Mesenteric fat pad (tissue), 1 donor: ENCODE measurements at places on chromosomes 11 and 22. TPM values are rescaled to one million over a fixed set of nuclear protein-coding genes. Genes with fewer than 3 reads are reported as not detected.

GRCh38 chr11:2760196-2760871, 60.5 kb upstream of the KCNQ1OT1 start:
- DNase-seq: no peak

AP2A2 gene
- 120 TPM for total RNA-seq

GAL gene
- total RNA-seq: 1.4 TPM

ARFGAP2 gene
- 57.0 TPM for total RNA-seq

GRCh38 chr11:29263971-29264682, 752.7 kb downstream of the KCNA4 start:
- DNase-seq: no peak

THY1 gene
- total RNA-seq: 33.4 TPM

PACSIN3 gene
- 14.9 TPM for total RNA-seq
